ENCODE measurements at places on chromosomes 7 and 10.

GRCh38 chr10:107865691-107866090 is 701.2 kb upstream of the SORCS1 start:
- no peak for DNase-seq

GRCh38 chr10:68333440-68334431 is 1.0 kb upstream of the PBLD start:
- no peak for DNase-seq

- no peak for DNase-seq
Observed at GRCh38 chr10:77428691-77429395, 208.8 kb downstream of the KCNMA1 start.

DNA sequence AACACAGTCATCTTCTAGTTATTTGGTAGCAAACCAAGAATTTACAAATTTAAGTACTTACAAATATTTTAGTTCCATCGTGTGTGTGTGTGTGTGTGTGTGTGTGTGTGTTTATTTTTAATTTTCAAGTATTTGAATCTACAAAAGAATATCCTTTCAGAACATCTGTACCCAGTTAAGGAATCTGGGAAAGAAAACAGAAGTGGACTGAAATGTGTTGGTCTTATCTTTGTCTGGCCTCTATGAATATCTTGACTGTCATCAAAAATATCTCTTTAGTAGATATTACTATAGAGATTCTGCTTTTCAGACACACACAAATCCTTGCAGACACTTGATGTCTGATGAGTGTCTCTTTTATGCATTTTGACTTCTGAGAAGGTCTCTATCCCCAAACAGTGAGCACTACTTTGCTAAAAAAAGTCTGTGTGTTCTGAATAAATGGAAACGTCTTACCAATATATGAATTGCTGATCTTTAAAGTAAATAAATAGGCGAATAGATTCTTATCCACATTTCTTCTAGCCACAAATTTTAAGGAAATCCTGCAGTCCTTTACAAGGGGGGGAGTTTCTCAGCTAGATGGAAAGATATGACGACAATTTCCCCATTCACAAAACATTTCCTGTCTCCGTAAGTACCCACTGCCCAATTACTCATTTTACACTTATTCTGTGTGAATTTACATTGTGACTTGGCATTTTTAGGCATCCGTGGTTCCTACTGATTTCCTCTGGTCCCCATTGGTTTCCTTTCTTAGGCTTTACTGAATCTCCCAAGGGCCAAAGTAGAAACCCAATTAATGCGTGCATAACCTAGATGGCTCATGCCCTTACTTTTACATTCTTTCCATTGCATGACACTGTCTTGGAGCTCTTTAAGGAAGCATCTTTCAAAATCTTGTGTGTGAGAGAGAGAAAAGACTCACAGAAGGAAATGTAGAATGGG is 36.0 kb downstream of the NRCAM start:
- DNase-seq: no peak

DNA sequence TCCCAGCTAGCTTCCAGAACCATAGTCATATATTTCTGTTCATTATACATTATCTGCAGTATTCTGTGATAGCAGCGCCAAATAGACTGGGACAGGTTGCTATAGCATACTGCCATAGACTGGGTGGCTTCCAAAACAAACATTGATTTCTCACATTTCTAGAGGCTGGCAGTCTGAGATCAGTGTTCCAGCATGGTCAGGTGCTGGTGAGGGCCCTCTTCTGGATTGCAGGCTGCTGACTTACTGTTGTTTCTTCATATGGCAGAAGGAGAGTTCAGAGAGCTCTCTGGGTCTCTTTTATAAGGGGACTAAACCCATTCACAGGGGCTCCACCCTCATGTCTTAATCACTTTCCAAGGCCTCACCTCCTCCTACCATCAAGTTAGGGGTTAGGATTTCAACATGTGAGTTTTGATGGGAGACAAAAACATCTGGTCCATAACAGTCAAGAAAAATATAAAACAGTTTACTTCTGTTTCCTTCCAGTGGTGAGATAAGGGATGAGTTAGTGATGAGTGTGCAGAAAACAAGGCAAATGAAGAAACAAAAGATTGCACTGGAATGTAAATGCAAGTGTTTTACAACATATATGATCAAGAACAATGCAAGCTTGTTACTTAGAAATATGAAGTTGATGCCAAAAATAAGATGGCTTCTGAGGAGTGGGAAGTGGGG is 399.0 kb upstream of the C7orf33 start:
- no peak for DNase-seq

DNA sequence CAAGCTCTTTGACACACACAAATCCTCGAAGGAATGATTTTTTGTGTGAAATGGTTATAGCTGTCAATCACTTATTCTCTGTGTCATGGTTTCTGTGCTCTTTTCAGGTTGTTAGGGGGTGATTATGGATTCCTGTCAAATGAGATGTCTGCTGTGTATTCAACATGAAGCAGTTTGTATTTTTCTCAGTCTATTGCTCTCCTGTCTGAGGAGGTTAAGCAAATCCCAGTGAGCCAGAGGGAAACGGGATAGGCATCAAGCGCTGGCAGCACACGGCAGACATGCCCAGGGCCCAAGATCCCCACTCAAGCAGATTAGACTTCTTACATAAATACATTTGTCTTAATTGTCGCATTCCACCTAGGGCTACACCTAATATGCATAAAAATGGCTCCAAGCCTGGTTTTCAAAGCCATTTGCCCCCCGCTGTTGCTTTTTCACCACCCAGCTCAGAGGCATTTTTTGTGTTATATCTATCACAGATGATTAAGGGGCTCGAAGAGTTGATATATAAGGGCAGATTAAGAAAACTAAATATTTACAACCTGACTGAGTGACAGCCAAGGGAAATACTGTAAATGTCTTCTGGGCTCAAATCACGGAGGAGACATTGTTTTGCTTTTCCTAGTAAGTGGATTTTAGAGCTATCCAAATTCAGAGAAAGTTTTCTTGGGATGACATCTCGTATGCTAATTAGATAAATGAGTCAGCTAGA is 192.7 kb upstream of the LRGUK start:
- DNase-seq: no peak

DNA sequence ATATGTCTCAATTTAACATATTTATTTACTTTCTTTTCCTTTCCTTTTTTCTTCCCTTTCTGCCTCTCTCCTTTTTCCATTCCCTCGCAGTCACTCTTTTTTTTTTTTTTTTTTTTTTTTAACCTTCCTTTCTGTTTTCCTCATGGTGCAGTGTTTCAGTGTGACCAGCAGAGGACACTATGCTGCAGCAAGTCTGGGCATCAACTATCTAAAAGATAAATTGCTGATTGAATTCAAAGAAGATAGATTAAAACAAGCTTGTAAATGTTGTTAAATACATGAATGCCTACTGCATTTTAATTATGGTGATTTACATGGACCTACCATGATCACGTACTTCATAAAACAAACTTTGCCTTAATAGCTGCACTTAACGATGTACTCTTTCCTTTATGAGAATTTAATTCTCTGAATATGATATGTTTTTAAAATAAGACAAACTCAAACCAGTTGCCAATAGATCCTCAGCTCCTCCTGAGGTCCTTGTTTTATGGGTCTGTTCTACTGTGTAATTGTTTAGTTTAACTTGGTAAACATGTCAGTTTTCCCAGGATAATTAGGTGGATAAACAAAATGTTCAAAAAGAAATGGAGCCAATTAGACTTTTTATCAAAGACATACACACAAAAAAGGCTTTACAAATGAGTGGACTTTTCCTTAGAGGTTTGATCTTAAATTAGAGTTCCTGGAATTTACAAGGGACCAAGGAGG is 101.0 kb upstream of the AGR3 start:
- DNase-seq: no peak

- DNase-seq: no peak
Observed at GRCh38 chr10:55214608-55215007, 413.6 kb upstream of the PCDH15 start.

DNA sequence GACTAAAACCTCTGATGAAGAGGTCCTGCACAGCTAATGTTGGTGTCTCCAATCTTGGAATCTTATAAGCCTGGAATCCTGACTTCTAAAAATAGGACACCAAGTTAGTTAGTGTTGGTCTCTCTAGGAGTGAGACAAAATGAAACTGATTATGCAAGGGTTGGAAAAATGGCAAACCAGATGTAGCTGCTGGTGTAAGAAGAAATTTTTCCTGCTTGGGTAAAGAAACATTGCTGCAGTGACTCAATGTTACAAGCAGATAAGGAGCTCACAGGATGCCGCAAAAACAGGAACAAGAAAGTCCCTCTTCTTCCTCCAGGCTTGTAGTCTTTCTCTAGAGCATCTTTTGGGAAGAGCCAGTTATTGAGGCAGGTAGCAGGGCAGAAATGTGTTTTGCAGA is 449.0 kb downstream of the ETV1 start:
- DNase-seq: no peak

DNA sequence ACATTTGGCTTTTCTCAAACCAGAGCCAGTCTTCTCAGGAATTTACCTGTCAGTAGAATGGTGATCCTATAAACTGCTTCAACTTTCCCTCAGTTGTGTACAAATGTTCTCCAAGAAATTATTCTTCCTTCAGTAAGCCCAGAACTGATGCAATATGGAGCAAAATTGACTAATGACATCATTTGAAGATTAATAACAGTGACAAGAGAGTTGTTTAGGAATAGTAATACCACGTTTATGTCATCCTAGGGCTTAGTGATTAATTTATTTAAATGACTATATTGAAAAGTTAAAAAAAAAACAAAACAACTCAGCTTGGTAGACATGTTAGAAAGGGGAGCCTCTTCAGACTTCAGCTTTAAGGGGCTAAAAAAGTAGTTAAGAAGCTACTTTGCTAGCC is 933.2 kb downstream of the GATA3 start:
- DNase-seq: no peak

- no peak for DNase-seq
Observed at GRCh38 chr7:29335188-29336083, 140.9 kb downstream of the CHN2 start.

- no peak for DNase-seq
Observed at GRCh38 chr7:76340617-76341131, 18.1 kb downstream of the YWHAG start.

GRCh38 chr10:14645239-14645960 is 129.3 kb downstream of the FAM107B start:
- DNase-seq: no peak

GRCh38 chr10:105262666-105263065 is 621.6 kb downstream of the SORCS3 start:
- no peak for DNase-seq

- DNase-seq: no peak
Observed at GRCh38 chr10:91381257-91381891, 28.8 kb upstream of the HECTD2 start.

GRCh38 chr7:123367484-123368122 is 166.8 kb downstream of the IQUB start:
- no peak for DNase-seq

DNA sequence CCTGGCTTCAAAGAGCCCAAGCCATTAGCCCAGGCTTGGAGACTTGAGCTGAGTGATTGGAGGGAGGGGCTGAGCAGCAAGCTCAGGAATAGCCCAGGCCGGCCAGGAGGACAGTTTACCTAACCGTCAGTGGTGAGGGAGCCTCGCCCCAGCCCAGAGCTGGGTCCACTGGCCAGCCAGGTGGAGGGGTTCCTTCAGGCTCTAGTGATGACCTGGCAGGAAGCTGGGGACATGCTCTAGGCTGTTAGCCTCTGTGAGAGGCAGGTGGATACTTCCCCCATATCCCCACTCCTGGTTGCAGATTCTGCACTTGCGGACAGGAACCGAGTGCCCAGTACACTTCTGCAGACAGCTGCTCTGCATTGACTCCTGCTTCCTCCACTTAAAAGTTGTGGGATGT is 61.2 kb upstream of the ANTXRL start:
- DNase-seq: no peak

- DNase-seq: no peak
Observed at GRCh38 chr7:35384761-35385700, 131.1 kb upstream of the TBX20 start.

DNA sequence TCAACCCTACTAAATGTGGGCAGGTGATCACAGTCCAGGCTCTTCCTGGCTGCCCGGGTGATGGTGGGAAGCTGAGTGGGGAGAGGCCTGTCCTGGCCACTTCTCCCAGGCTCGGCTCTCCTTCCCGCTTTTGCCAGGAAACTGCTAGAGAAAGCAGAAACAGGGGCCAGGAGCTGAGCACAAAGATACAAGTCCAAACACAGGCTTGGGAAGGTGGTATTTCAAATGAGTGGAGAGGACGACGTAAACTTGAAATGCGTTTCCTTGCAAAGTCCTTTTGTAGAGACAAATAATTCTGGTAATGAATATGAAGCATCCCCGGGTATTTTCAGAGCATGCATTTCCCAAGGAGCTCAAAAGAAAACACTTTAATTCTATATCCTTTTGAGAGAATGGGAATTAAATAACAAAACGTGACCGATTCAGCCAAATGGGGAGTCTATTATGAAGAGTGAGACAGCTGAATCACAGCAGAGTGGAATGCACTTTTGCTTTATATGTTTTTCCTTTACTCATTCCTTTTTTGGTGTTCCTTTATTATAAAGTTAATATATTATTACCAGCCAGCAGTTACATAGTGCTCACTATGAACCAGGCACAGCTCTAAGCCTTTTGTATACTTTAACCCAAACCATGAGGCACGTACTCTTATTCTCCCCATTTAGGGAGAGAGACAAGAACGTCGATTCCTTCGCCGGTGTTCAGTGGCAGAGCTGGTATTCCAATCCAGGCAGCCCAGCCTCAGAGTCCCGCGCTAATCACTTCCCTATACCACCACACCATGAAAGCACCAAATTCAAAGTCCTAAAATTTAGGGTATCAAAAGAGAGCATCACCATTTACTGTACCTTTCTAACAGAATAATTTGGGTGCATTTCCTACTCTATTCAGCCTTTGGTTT is 218.2 kb upstream of the KLF14 start:
- no peak for DNase-seq

- no peak for DNase-seq
Observed at GRCh38 chr7:36202398-36202797, 49.3 kb downstream of the EEPD1 start.

DNA sequence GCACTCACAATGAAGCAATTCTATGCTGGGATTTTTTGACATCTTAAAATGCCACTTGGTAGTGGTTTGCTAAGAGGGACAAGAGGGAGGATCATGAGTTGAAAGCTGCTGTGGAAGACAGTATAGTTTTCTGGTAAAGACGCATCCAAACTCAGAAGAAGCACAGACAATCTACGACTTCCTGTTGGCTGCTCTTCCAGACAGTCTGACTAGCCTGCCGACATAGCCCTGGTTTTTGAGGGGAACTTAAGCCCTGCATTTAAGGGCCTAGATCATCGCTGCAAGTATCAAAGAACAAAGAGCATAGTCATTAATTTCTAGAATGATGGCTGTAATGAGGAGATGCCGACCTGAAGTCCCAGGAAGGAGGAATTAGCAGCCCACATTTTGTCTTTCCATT is 99.9 kb upstream of the IKZF1 start:
- DNase-seq: no peak

DNA sequence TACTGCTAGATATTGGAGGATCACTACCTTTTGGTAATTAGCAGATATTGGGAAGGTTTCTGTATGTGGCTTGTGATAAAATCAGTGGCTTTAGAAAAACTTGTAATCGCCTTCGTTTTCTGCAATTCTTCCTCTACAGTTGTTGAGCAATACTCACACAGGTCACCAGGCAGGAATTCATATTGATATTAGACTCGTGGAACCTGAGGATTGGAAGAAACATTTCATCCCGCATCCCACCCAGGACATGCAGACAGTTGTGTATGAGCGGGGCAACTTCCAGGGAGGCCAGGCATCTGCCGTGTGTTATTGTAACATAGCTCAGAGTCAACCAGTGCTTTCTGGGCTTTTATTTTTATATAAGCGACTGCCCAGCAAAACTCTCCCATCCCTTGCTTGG is 821.3 kb downstream of the LRMDA start:
- DNase-seq: no peak

- DNase-seq: no peak
Observed at GRCh38 chr10:97673736-97674525, 13.1 kb downstream of the AVPI1 start.

- DNase-seq: no peak
Observed at GRCh38 chr10:123318516-123318915, 164.3 kb downstream of the BUB3 start.

Measured in central memory CD8-positive, alpha-beta T cell (primary cell).